ENCODE measurements at places on chromosomes 3 and 15.

GRCh38 chr3:5650303-5650702 lies 462.8 kb downstream of the EDEM1 start:
- no peaks in the 10 kb centered on the region for H3K4me1 ChIP-seq
- H3K27ac ChIP-seq: no peak overlapping the region
- no peak overlapping the region for H3K4me3 ChIP-seq
- no peaks in the 10 kb centered on the region for H3K27me3 ChIP-seq

DNA sequence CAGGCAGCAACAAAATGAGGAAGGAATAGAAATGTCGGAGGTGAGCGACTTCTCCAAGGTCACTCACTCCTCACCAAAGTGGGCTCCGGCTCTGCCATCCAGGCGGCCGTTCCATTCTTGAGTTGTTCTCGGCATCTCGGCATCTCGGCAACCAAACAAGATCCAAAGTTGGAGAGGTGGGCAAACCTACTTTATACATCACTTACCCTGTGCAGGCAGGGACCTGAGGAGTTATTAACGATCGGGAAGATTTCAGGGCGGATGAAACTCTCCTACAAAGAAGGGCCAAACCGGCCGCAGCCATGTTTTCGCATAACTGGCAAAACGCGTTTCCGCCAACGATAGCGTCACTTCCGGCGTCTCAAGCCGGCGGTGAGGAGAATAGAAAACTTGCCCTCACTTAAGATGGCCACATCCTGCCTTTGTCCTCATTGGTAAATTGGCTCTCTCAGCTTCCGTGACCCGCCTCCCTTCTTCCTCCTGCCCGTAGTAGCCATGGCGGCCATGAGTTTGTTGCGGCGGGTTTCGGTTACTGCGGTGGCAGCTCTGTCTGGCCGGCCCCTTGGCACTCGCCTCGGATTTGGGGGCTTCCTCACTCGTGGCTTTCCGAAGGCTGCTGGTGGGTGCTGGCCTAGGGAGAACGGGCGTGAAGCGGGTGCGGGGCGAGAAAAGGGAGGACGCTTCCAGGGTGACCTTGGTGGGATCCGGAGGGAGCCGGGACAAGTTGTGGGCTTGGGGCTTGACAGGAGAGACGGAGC lies at the start of the genes MRPL47 and NDUFB5:
Gene MRPL47, minus strand, starts transcription at position 318 of the 758 bp plus-strand sequence. Its CDS starts 14 bp downstream, at position 304.
Gene NDUFB5, plus strand, starts transcription at position 474 of the 758 bp plus-strand sequence. Its CDS starts 22 bp downstream, at position 496.
- DNase-seq: peak; percentile 98
- peaks cover 9% of the 10 kb centered on the region for H3K36me3 ChIP-seq
- peak within 1 kb of the TSS; percentile 99 for H3K27ac ChIP-seq
- H3K4me1 ChIP-seq: peaks cover 30% of the 10 kb centered on the region
- H3K27me3 ChIP-seq: no peaks in the 10 kb centered on the region

GRCh38 chr3:179526989-179527391 lies 35.7 kb upstream of the ACTL6A start:
- H3K27ac ChIP-seq: no peak overlapping the region
- DNase-seq: no peak
- H3K36me3 ChIP-seq: no peaks in the 10 kb centered on the region
- H3K27me3 ChIP-seq: no peaks in the 10 kb centered on the region

GRCh38 chr3:47961815-47962606 lies 54.2 kb downstream of the MAP4 start:
- H3K4me1 ChIP-seq: no peaks in the 10 kb centered on the region
- H3K27ac ChIP-seq: no peak overlapping the region
- no peaks in the 10 kb centered on the region for H3K36me3 ChIP-seq
- no peak overlapping the region for H3K4me3 ChIP-seq

DNA sequence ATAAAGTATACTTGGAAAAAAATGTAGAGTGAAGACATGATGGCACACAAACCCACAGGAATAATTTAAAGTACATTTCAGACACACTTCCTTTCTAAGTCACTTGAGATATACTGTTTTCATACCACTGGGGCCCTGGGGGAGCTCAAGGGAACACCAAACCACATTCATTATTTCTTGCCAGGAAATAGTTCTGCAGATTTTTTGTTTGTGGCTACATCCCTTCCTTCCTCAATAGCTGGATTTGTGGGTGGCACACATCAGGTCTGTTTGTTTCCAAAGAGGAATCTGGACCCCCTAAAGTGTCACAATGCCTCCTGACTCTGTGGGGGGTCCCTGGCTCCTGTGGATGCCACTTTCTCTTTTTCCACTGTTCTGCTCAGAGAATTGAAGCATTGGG lies 153.5 kb upstream of the COL8A1 start:
- peak; percentile 35 for DNase-seq
- peaks cover 40% of the 10 kb centered on the region for H3K27me3 ChIP-seq
- H3K4me1 ChIP-seq: peaks cover 10% of the 10 kb centered on the region
- H3K4me3 ChIP-seq: no peak overlapping the region

DNA sequence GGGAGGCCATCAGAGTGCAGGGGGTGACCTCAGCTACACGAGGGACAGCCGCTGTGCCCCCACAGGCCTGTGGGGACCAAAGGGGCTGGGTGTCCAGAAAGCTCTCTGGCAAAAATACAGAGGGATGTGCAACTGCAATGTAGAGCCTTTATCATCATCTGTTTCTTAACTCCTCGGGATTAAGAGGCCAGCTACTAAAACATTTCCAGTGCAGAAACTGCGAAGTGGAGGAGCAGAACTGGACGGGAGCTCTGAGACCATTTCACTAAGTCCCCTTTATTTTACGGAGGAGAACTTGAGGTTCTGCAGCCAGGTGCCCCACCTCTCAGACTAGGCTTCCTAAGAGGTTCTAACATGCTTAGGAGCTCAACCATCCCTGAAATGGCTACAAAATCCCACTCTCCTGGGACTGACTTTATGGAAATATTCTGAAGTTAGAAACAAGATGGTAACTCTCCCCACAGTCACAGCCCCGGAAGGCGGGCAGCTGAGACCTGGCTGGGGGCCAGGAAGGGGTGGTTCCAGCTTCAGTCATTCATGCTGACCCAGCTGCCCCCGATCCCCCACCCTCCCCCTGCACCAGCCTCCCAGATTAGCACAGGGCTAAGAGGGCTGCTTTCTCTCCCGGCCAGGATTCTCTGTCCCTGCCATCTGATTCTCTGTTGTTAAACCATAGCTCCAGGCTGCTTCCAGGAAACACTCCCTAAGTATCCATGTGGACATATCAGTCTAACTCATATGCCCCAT lies 40.3 kb downstream of the UMPS start:
- DNase-seq: no peak
- no peaks in the 10 kb centered on the region for H3K27me3 ChIP-seq
- peaks cover 14% of the 10 kb centered on the region for H3K4me1 ChIP-seq
- H3K4me3 ChIP-seq: no peak overlapping the region

GRCh38 chr3:56775445-56775837 lies 26.3 kb downstream of the ARHGEF3 start:
- no peaks in the 10 kb centered on the region for H3K27me3 ChIP-seq
- H3K36me3 ChIP-seq: peaks cover 18% of the 10 kb centered on the region
- no peak for DNase-seq
- H3K4me3 ChIP-seq: no peak overlapping the region
- H3K4me1 ChIP-seq: peaks cover 9% of the 10 kb centered on the region

DNA sequence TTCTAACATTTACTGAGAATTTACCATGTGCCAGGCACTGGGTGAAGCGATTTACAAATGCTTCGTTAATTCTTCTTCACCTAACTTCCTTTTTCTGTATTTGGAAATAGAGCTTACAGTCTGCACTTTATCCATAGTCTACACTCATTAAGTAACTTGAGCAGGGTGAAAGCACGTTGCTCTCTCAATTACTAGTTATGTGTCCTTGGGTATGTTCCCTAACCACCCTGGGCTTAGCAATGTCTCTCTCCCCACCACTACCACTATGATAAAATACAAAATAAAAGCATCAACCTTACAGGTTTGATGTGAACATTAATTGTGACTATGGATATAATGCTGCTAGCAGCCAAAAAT lies 172.9 kb upstream of the SLC2A2 start:
- H3K4me1 ChIP-seq: peaks cover 16% of the 10 kb centered on the region
- no peak for DNase-seq
- peaks cover 1% of the 10 kb centered on the region for H3K36me3 ChIP-seq
- H3K27ac ChIP-seq: no peak overlapping the region
- H3K4me3 ChIP-seq: no peak overlapping the region
